Activated naive CD4-positive, alpha-beta T cell treated with anti-CD3 and anti-CD28 coated beads for 36 hours (primary cell): ENCODE measurements at places on chromosomes 2 and 18.

DNA sequence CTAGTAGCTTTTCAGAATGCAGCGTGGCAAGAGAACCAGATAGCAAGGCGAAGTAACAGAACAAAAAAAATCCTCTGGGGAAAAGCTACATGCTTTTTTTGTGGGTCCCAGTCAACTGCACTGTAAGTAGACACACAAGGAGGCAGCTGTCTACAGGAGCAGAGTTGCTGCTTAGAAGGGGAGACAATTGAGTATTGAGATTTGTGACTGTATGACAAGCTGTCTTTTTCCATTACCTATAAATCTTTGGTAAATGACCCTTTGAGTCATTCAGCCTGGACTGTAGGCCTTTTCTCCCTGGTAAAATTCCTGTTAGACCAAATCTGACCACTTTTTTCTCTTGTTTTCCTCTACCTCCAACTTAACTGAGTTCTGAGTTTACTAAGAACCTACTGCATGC, 144.1 kb upstream of the FOSL2 start:
- no peak for DNase-seq

GRCh38 chr2:233713262-233713615, 532 bp downstream of the UGT1A5 start:
- DNase-seq: no peak

DNA sequence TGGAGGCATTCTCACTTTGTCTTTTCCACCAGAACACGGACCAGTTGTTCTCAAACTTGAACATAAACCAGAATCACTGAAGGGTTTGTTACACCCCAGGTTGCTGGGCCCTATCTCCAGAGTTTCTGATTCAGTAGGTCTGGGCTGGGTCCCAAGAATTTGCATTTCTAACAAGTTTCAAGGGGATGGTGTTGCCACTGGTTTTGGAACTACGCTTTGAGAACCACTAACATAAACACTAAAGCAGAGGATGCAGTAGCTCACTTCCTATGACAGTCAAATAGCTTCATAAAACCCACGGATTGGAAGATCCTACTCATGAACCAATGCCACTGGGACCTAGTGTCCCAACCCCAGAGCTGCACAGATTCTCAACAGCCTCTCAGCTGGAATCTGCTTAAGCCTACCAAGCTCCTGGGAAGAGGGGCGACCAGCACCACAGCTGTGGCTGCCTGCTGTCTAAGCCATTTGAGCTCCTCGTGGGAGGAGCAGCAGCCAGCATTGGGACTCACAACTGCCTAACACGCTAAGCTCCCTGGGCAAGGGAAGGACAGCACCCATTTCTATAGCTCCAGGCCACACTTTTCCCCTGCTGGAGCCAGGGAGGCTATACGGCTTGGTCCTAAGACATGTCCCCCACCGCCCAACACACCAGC, 62.5 kb downstream of the C1D start:
- no peak for DNase-seq

- no peak for DNase-seq
Measured at GRCh38 chr2:113257516-113258264, 21.0 kb downstream of the PAX8 start.

DNA sequence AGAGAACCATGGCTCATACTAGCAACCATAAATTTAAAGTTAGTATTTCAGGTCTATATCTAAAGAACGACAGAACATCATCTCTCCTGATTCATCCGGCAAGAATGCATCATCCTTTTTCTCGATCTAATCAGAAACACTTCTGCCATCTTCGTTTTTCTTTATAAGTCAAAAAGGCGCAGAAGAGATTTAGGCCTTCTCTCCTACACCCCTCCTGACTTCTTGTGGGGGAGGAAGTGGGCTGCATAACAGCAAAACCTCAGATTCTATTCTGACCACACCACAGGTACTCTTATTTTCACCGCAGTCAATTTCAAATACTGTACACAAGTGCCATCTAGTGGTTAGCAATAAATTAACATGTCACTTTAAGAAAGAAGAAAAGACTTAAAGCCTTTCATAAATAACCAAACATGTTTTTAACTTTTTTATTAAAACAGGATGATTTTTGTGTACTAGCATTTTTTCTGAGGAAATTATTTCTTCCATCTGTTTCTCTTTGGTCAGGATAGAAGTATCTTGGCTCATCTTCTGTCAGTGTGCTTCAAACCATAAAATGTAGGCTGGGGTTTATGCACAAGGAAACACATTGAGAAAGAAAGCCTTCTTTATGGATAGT, 48.4 kb upstream of the PIK3C3 start:
- DNase-seq: peak; percentile 28

DNA sequence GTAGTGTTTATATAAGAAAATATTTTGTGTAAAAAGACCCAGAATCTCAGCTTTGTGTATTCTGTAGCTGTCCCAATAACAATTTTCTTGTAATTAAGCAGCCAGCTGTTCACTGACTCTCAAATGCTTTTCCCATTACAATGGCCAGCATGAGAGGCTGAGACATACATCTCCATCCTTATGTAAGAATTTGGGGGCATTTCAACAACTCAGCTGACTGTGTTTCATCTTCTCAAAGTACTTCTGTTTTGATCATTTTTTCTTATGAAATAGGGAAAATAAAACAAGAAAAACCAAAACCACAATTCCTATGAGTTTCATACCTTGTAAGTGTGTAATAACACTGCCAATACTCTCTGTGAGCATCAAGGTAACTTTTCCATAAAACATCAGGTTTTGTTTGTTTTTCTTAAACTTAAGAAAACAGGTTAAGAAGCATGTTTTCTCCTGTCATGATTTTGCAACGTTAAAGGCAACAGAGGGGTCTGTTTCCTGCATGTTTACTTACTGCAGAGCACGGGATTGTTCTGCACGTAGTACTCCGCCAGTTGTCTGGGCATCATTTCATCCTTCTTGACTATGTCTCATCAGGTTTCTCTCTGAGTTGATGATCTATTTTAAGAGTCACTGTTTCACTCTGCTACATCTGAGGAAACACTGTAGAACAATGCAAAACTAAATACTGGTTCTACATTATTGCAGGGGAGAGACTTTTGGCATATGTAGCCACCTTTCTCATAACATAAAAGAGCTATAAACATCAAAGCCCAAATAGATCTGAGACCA, 62.9 kb upstream of the CYRIA start:
- no peak for DNase-seq

GRCh38 chr2:151033271-151034248, 228.1 kb downstream of the RBM43 start:
- no peak for DNase-seq

DNA sequence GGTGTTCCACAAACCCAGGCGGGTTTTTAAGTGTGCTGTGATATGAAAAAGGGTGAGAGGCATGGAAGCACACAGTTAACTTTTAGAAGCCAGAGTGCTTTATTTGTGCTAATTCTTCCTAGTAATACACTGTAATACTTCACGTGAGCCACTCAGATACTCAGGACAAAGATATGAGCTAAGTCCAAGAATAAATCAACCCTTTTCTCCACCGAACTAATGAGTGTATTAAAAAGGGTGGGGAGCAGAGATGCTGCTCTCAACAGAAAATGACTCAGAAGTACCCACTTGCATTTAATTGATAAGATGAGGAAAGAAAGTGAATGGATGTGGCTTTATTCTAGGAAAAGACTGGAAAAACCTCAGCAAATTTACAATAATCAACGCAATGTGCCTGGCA, 79.9 kb downstream of the UXS1 start:
- no peak for DNase-seq
